ENCODE measurements at places on chromosomes 12 and 14.

DNA sequence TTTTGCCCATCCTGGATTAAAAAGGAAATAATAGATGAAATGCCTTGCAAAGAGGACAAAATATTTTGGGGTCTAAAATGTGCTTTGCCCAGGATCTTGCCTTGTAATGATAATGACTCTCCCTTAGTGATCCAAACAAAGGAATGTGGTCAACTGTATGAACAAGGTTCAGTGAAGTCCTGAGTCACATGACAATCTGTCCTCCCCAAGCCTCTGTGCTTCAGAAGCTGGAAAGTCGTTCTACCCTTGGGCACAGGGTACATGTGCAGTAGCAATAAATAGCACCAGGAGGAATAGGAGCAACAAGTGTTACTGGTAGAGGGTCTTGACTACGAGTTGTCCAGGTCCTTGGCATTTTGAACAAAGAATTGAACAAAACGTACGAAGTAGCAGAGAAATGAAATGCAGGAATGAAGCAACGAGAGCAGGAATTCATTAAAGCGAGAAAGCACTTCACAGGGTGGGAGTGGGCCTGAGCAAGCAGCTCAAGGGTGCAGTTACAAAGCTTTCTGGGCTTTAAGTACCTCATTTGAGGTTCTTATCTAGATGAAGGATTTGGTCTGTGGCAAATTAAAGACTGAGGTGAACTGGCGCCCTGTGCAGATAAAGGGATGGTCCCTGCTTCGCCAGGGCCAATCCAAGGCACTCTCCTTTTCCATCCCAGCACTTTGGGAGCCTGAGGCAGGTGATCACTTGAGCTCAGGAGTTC is 65.8 kb downstream of the RESF1 start:
- no peak for DNase-seq

DNA sequence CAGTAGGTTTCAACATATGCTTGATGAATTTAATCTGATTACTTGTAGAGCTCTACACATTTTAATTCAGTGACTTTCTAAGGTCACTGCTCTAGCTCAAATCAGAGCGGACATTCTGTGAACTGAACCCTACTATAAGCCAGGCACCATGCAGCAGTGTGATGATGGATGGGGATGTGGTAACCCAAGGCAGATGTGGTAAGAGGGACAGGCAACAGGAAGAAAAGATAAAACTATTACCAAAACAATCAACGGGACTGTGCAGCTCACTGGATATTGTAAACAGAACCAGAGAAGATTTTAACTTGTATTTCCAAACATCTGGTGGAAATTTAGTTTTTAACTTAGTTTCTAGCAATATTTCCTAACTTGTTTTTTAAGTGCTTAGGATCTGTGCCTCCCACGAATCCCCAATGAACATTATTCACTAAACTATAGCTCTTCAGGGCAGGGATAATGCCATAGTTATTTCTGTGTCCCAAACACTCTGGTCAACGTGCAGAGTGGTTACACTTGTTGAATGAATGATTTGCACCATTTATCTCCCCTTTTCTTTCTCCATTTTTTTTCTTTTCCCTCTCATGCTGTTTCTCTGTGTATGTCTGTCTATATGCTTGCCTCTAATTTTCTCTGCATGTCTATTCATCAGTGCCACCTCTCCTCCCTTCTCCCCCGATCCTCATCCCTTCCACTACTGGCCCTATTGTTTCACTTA is 3.0 kb downstream of the ERO1A start:
- no peak for DNase-seq

DNA sequence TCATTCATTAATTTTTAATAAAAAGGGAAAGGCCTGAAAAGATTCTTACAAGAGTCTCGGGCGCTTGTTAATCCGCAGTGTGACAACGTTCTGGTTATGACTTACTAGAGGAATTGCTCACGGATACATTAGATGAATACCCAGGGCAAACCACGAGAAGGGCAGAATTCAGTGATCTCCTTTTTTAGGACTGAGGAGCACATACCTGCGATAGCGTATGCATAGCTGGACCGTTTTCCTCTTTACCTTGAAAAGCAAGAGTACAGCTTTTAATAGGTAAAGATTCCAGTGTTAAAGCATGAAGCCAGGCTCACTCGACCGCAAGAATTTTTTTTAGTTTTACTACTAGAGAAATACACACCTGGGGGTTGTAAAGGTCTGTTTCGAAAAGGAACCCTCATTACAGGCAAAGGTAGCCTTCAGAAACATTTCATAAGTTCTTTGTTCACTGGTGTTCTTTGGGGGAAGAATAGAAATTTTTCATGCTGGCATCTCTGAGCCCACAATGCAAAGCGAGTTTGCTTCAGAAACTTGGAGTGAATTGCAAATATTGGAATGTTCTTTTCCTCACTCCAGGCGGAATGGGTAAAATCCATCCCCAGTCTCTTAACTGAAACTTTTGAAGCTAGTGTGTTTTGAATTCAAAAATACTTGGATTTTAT is 953 bp downstream of the MAPK1IP1L start:
- no peak for DNase-seq

DNA sequence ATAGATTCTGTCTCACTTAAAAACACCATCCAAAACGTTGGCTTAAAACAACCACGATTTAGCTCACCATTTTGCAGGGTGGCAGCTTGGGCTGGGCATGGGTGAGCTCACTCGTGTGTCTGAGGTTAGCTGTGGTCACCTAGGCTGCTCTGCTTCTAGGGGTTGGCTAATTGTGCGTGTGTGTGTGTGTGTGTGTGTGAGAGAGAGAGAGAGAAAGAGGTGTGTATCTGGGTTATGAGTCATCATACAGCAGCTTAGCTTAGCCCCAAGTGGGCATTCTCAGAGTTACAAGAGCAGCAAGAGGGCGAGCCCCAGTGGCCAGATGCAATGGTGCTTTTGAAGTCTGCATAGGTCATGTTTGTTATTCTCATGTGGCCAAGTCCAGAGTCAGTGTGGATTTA is 6.0 kb downstream of the FBXW8 start:
- no peak for DNase-seq

GRCh38 chr14:67131691-67132090 is 57.5 kb upstream of the GARIN2 start:
- DNase-seq, result peak; percentile 10

DNA sequence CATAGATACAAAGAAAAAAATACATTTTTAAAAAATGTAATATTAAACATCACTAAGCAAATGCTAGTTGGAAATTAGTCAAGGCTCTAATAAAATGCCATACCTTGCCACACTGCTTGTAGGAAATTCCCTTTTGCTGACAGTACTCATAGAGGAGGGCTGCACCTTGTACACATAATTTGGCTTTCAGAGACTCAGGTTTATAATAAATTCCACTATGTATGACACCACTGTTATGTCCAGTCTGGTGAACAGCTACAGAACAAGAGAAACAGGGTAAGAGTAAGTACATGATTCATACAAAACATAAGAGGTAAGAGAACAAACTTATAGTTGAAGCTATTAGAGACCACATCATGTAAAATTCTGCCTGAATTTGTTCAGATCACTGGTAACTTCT is 10.1 kb downstream of the L2HGDH start:
- DNase-seq, result no peak

- no peak for DNase-seq
Measured at GRCh38 chr12:121405211-121405610, 5.3 kb downstream of the RNF34 start.

DNA sequence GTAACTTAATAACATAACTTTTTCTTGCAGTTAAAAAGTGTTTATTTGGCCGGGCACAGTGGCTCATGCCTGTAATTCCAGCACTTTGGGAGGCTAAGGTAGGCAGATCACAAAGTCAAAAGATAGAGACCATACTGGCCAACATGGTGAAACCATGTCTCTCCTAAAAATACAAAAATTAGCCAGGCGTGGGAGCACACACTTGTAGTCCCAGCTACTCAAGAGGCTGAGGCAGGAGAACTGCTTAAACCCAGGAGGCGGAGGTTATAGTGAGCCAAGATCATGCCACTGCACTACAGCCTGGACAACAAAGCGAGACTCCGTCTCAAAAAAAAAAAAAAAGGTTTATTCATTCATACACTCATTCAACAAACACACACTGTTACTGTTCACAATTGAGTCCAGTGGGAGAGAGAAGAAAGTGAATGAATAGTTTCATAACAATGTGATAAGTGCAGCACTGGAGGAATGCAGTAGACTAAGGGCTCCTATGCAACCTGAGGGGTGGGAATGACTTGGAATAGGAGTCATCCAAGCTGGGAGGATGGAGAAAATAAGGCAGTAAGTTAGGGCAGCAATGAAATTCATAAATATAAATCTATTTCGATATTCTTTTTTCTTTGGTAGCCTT is 19.8 kb downstream of the DAD1 start:
- no peak for DNase-seq

DNA sequence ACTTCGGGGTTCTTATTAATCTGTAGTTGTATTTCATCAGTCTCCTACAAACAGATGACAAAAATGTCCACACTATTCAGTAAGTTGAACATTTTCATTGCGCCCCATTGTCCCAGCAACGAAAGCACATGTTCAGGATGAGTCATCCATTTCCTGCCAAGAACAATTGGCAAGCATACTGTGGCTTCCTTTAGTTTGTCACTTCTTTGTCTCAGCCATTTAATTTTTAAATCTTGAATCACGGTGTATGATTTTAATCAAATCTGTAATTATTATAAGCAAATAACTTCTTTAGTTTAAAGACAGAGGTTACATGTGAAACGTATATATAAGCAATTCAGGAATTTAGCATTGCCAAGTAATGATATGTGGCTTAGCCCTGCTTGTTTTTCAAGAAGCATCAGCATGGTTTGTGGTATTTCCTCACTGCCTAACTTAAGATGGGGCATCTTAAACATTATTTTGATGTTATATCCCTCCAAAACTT is 211.3 kb upstream of the KRR1 start:
- peak; percentile 96 for DNase-seq

DNA sequence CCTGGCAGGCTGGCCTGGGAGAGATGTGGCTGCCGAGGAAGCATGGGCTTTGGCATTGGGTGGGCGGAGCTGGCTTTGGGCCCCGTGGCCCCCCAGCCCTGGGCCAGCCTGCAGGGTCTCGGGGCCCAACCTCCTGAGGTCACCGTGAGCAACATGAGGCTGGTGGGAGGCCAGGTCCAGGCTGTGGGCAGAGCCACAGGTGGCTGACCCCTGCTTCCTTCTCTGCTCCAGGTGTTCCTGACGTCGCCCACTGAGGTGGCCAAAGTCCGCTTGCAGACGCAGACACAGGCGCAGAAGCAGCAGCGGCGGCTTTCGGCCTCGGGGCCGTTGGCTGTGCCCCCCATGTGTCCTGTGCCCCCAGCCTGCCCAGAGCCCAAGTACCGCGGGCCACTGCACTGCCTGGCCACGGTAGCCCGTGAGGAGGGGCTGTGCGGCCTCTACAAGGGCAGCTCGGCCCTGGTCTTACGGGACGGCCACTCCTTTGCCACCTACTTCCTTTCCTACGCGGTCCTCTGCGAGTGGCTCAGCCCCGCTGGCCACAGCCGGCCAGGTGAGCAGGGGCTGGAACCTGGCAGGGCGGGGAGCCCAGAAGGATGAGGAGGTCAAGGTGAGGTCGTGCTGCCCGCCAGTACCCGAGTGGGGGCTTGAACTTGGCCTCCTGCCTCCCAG is 5.5 kb downstream of the SLC25A47 start:
- DNase-seq, result no peak

GRCh38 chr12:75525263-75525662 is 13.9 kb upstream of the KRR1 start:
- no peak for DNase-seq

- DNase-seq, result peak; percentile 40
Measured at GRCh38 chr12:21697904-21698630, 40.4 kb upstream of the LDHB start.

GRCh38 chr12:114335607-114336006 is 70.3 kb downstream of the TBX5 start:
- no peak for DNase-seq

GRCh38 chr12:88067301-88067700 is 38.1 kb upstream of the C12orf50 start:
- no peak for DNase-seq

DNA sequence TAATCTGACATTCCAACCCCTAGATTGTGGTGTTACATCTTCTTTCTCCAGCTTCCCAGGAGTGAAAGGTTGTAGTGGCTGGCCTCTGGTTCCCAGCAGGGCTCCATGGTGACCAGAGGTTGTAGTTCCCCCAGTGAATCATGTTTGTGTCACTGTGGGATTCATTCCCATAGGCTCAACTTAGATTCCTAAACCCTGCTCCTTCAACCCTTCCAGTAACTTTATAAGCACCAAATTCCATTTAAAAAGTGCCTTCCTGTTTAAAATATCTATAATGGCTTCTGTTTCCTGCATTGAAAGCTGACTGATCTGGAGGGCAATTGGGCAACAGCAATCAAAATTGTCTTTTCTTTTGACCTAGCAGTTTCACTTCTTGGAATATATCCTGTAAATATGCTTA is 40.5 kb upstream of the TBC1D15 start:
- DNase-seq, result peak; percentile 80

- DNase-seq, result peak; percentile 81
Measured at GRCh38 chr12:71865166-71865713, 25.7 kb downstream of the TBC1D15 start.

GRCh38 chr12:124568431-124569374 is 1.3 kb upstream of the NCOR2 start:
- peak; percentile 94 for DNase-seq

DNA sequence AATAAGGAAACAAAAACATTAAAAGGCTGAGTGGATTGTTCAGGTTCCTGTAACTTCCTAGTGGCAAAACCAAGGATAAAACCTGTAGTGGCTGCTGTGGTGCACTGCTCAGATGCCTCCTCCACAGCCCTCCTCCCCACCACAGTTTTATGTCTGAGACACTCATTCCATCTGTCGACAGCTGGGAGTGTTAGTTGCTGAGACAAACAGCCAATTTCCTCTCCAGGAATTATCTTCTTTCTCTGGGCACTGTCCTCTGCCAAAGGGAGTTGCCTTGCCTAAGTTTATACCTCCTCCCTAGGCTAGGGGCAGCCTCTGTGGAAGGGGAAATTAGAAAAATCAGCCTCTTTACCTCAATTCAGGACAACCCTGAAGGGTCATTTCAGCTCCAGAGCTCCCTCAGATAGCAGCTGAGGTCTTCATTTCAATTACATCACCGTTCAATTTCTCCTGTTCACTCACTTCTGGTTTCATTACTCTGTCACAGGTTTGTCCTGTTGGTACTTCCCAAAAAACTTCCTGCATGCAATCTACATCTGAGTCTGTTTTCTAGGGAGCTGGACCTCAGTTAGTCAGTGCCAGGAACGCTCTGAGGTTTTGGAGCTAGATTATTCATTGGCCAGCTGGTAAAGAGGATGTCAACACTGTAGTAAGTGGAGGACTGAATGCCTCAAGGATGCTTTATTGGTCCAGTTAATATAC is 74.9 kb upstream of the ATP2B1 start:
- DNase-seq, result peak; percentile 68

GRCh38 chr14:72715215-72715849 is 178.6 kb downstream of the DPF3 start:
- no peak for DNase-seq

All from A673 (cell line).